ENCODE measurements at places on chromosomes 2 and 18. TPM values are rescaled to one million over a fixed set of nuclear protein-coding genes. Genes with fewer than 3 reads are reported as not detected.

Gene BCL11A
- total RNA-seq: 0.21 TPM

DNA sequence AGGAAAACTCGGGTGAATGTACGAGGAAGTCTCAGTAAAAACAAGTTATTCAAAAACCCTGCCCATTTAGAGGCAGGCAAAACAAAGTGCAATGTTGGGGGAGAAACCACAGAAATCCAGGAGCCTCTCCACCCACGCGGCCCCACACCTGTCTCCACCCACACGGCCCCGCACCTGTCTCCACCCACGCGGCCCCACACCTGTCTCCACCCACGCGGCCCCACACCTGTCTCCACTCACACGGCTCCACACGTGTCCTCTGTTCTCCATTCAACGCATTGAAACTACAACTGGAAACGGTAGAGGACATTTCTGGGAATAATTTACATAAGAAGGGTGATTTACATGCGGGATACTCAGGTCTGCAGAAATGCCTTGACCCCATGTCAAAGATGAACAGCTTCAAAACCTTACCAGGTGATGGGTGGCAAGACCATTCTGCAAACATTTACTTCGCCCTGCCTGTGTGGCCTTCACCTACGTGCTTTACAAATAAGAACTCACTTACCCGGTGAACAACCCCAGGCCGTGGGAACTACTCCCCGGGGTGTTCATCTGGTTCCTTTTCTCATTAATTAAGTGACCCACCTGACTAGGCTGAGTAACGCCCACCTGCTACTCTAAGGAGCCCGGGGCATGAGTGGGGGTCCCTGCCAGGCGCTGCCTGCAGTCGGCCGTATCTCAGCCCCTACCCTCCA is 100.4 kb downstream of the EIPR1 start:
- no peak for DNase-seq

Gene NTSR2
- not detected for total RNA-seq

Gene ERFE
- total RNA-seq: 1.1 TPM

DNA sequence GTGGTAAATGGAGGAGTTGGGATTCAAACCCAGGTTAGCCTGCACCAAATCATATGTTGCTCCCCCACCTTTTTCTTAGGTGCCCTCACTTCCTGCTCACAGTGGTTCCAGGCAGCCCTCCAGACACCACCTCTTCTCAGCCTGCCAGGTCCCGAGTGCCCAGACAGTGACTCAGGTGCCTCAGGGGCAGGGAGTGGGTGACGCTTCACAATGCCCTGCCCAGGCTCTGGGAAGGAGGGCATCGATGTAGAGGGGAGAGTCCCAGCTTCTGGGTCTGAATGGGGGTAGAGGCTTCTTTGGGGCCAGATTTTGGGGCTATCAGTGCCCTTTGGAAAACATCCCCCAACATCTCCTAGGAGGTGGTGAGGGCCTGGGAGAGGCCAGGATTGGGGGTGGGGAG is 5.2 kb upstream of the DNAJB2 start:
- DNase-seq: no peak

GRCh38 chr2:166637051-166637450 is 143.0 kb upstream of the SCN7A start:
- DNase-seq: no peak

GRCh38 chr18:24031916-24032315 is 17.4 kb downstream of the TTC39C start:
- no peak for DNase-seq

Gene DRC1
- not detected for total RNA-seq

DNA sequence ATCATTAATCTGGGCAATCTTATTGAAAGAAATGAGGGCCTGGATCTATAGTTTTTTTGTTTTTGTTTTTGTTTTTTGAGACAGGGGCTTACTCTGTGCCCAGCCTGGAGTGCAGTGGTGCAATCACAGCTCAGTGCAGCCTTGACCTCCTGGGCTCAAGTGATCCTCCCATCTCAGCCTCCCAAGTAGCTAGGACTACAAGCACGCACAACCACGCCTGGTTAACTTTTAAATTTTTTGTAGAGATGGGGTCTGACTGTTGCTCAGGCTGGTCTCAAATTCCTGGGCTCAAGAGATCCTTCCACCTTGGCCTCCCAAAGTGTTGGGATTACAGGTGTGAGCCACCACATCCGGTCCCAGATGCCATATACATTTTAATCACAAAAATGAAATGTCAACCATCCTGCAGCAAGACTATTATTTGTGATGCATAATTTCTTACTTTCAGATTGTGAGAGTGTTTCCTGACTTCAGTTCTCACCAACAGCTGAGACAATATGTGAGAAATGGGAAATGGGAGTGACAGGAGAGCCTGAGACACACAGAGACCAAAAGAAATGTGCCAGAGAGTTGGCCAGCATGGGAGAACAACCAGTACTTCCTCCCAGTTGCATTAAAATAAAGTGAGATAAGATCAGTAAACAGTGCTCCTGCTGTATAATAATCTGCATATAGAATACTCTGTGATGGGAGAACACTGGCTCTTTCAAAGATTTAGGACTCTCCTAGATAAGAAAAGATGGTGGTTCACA is 87.6 kb downstream of the METTL8 start:
- no peak for DNase-seq

- no peak for DNase-seq
Measured at GRCh38 chr2:101698844-101699754, 1.6 kb downstream of the MAP4K4 start.

Gene ACAA2
- 82.9 TPM for total RNA-seq

DNA sequence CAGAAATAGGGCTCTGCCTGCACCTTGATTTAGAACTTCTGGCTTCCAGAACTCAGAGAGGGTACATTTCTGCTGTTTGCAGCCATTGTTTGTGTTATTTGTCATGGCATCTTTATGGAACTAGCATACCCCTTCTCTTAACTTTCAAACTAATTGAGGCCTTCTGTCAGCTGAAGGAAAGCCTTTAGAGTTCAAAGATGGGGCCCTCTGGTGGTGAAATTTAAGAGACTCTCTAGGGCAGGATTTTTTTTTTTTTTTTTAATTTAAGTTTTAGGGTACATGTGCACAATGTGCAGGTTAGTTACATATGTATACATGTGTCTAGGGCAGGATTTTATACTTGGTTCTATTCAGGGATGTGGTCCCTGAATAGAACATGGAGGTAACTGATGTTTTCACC is 260.6 kb upstream of the LINC00305 start:
- DNase-seq: no peak

- DNase-seq: no peak
Measured at GRCh38 chr2:44528595-44528994, 166.8 kb downstream of the CAMKMT start.

Gene TWIST2
- total RNA-seq: not detected

Gene CNTNAP5
- total RNA-seq: not detected

DNA sequence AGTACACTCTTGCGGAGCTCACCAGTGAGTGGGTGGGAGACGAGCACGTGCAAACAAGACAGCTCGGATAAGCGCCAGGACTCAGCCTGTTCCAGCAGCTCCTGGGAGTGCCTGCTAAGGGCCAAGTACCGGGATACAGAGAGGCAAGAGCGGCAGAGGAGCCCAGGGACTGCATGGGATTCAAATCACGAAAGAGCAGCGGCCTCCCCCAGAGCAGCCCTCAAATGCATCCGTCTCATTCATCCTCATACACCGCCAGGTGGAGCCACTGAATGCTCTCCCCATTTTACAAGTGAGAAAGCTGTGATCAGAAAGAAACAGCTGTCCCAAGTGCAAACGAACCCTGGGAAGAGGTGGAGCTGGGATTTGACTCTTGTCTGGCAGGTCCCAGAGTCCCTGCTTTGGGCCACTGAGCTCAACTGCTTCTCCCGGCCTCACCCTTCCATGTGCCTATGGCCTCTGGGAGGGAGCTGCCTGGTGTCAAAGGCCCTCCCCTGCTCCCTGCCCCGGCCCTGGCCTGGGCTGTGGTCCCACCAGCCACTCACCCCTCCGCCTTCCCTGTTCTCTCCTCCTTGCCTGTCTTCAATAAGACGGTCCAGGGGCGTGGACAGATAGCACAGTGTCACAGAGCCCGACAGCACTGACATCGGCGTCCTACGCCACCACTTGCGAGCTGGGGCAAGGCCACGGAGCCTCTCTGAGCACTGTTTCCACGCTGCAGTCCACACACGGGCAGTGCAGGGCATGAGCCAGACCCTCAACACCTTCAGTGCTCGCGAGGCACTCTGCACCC is 72.8 kb upstream of the TAF1B start:
- peak; percentile 37 for DNase-seq

DNA sequence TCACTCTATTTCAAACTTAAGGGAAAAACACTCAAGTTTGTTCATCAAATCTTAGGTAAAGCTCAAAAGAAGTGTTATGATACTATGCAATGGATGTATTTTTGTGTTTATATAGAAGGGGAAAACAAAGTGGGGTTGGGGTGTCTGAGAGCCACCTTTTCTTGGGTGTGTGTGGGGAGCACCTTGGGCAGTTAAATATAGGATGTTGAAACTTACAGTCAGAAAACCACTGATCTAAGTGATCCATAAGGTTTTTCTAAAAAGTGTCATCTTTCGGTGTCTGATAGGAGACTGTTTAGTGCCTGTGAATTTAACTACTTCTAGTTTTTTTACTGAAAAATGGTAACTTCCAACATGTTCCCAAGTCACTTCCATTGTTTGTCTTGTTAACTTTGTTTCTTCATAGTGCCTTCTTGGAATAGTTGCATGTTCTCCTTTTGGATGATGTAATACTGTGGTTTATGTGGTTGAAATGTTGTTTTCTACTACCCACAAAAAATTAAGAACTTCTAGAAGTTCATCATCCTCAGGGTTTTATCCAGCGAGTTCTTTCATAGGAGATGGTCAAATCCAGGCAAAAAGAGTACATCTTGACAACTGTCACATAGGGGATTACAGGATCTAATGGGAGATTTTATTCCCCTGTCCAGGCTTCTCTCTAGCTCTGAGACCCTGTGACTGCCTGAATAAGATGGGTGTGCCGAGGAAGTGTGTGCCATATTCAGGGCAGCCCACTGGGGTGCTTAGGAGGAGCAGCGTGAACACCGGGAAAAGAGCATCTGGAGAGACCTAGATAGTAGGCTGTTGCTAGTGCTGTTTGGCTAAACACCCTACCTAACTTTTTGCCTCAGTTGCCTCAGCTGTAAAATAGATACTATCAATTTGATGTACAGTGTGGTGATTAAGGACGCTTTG is 46.2 kb downstream of the CAB39 start:
- DNase-seq: no peak

Data from activated T-helper 2 cell treated with anti-CD3 and anti-CD28 coated beads, Interferon-gamma antibody, Interleukin-2, Interleukin-4, amounts not matched to agents 10 μg/mL and 5 μg/mL and 100 μg/mL, durations not matched to agents 14 hours and 24 hours and 36 hours (primary cell).